ENCODE measurements at places on chromosomes 2 and 18.
A peak's percentile ranks its signal among the peaks of the same experiment; 100 is the strongest.

DNA sequence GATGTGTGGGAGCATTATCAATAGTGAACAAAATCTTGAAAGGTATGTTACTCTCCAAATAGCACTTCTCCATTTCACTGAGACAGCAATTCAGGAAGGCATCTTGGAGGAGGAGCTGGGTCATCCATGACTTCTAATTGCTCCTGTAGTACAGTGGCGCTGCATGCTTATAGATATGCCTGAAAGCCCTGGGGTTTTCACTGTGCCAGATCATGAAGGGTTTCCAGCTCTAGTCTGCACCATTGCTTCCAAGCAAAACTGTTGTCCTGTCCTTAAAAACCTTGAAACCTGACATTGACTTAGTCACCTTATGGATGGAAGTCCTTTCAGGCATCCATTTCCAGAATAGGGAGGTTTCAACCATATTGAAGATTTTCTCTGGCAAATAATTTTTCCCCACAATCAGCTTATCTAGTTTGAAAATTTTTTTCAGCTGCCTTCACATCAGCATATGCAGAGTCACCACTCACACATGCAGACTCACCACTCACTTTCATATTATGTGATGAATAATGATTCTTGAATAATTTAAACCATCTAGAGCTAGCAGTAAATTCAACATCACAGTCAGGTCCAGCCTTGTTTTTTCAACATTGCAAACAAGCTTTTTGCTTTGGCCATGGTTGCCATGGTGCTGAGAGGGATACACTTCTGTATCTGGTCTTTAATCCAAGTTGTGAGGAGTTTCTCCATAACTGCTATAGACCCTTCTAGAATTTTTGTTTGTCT lies 297.1 kb downstream of the CLIP4 start:
- DNase-seq: no peak

DNA sequence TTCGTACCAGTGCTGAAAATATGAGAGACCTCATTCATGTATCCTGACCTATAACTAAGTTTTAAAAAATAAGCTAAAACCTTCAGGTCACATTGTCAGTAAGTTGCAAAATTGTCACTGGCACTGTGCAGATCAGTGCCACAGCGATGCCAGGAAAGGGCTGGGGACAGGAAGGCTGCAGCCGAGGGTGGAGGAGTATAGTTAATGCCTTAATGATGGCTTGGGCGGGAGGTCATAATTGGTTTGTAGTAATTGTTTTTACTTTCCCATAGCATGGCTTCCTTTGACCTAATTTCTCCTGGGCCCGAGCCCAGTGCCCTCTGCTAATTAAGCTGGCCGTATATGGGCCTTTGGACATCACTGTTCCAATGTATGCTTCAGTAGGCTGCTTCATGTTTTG lies 47.2 kb upstream of the RAB12 start:
- DNase-seq: no peak

DNA sequence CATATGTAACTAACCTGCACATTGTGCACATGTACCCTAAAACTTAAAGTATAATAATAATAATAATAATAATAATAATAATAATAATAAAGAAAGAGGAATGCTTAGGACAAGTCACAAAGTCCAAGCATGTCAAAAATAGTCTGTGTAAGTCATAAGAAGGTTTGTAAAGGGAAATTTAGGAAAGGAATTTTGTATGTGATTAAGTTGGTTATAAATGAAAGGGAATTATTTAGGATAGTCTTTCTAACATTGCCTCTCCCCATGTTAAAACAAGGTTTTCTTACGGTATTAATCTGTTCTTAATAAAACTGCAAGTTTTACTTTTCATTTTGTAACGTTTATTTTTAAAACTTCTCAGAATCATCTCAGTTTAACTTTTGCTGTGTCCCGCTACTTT lies 62.8 kb downstream of the SESTD1 start:
- no peak for DNase-seq

- no peak for DNase-seq
Measured at GRCh38 chr2:154995361-154995760, 296.9 kb downstream of the KCNJ3 start.

GRCh38 chr18:45774065-45774521 lies 50.1 kb downstream of the SLC14A1 start:
- no peak for DNase-seq

GRCh38 chr18:23593720-23594119 lies 7.4 kb upstream of the NPC1 start:
- no peak for DNase-seq

DNA sequence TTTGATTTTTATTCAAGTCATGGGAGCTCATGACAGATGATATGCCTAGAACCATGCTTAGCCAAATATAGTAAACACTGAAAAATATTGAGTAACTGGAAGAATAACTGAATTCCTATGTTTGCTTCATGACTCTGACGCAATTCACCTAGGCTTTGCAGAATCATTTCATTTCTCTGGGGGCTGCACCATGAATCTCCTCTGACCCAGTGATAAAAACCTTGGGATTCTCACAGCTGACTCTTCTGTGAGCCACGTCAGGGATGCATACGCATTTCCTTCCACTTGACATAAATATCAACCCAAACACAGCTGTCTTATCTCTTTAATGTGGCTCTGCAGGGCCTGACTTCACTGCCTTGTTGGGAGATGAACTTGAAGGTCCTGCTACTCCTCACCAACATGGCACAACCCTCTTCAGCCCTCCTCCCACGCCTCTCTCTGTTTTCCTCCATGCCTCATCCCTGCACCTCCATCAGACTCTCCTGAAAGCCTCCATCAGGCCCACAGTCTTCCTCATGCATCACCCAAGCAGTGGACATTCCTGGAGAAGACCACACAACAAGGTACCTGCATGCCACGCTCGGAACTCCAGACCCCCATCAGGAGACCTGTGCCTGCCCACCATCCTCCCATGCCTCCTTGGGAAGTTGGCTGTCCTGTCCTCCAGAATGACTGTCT lies 29.8 kb downstream of the COL6A3 start:
- DNase-seq: no peak

- DNase-seq: no peak
Measured at GRCh38 chr2:108377815-108378630, at the start of gene SULT1C4. Gene SULT1C4, plus strand, starts transcription at chr2:108377954. Its CDS starts 384 bp downstream, at chr2:108378338.

GRCh38 chr18:27713738-27714095 lies 463.2 kb downstream of the CDH2 start:
- no peak for DNase-seq

GRCh38 chr2:239917125-239917956 lies 107.8 kb downstream of the NDUFA10 start:
- DNase-seq: no peak

DNA sequence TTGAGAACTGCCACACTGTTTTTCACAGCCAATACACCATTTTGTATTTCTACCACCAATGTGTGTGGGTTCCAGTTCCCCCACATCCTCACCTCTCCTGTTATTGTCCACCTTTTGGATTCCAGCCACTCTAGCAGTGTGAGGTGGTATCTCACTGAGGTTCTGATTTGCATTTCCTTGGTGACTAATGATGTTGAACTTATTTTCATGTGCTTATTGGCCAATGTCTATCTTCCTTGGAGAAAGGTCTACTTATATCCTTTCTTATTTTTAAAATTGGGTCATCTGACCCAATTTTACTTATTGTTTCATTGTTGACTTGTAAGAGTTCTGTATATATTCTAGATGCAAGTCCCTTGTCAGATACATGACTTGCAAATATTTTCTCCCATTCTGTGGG lies 9.1 kb upstream of the HPCAL1 start:
- no peak for DNase-seq

GRCh38 chr2:239206042-239206441 lies 194.8 kb downstream of the HDAC4 start:
- DNase-seq: no peak

DNA sequence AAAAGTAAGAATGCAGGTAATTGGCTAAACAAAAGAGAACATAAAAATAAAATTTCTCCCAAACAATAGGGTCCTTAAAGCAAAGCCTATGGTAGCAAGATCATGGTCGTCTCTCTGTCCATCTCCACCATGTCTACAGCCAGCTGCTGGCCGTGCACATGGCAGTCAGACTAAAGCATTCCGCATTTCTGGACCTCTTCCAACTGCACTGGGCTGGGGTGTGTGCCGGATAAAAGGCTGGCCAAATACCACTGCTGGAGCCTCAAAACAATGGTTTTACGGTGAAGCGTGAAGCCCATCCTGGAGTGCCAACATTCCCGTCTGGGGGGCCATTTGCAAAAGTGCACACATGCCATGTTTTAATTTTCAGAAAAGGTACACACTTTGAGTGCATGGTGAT lies 74.8 kb upstream of the PIEZO2 start:
- DNase-seq: no peak

GRCh38 chr18:2108591-2108990 lies 462.7 kb downstream of the METTL4 start:
- no peak for DNase-seq

DNA sequence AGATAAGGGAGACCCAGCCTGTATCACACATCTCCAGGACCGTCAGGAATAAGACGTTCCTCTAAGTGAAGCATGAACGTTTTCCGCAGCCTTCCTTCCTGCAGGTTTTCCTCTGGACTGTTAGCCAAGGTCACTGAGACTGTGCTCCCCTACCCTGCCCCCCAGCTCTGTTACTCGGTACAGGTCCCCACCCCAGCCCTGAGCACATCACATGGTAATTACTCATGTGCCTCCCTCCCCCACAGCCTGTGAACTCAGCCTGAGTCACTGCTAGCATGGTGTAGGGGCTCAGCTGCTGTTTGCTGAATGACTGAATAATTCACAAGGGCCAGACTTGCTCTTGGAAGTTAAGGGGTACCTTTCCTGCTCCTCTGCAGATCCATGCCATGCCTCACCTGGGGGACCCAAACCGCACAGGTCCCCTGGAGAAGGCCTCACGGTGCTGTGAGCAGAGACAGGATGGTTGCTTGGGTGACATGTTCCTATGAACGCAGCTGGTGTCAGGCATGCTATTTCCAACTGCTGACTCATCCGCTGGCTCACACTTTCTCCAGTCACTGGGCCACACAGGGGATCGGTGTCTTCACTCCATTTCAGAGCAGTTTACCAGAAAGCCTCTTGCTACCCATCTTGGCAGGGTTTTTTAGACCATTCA lies 88.2 kb downstream of the PLB1 start:
- DNase-seq: peak; percentile 15

- no peak for DNase-seq
Measured at GRCh38 chr2:85133751-85134254, 611 bp downstream of the TCF7L1 start.

- no peak for DNase-seq
Measured at GRCh38 chr18:26777351-26778053, 88.0 kb downstream of the AQP4 start.

DNA sequence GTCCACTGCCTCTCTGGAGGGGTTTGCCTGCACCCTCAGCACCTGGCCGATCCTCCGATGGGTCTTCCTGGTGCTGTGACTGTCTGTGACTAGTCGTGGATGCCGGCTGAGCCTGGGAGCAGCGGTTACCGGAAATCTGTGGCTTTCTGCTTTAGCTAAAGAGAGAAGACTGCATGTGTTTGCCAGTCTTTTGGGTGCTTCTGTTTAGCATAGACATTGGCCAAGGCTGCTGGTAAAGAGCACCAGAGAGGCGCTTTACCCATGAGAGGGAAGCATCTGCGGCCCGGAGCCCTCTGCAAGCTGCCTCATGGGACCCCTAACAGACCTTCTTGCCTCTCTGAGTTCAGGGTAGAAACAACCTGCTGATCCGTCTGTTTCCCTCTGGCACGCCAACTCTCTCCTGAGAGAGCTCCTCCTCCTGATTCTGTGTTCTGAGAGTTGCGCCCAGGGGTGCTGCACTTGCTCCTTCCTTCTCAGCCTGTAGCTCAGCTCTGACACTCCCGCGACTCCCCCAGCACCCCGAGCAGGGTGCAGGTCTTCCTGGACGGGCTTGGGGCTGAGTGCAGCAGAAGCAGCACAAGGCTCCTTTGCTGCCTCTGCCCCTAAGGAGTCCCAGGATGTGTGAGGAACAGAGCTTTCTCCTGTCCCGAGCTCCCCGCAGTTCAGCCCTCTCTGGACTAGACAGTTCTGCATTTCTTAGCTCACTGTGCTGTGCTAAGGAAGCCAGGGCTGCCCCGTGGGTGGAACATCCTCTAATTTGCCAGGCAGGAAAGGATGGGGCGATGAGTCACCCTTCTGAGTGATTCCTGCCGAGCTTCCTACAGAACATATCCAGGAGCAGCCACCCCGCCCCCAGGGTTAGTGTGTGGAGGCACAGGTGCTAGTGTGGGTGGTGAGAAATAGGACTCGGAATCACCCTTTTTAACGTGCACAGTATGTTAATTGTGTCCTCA lies 203.2 kb downstream of the SH3RF3 start:
- no peak for DNase-seq

- DNase-seq: no peak
Measured at GRCh38 chr18:7896805-7897518, 329.8 kb downstream of the PTPRM start.

DNA sequence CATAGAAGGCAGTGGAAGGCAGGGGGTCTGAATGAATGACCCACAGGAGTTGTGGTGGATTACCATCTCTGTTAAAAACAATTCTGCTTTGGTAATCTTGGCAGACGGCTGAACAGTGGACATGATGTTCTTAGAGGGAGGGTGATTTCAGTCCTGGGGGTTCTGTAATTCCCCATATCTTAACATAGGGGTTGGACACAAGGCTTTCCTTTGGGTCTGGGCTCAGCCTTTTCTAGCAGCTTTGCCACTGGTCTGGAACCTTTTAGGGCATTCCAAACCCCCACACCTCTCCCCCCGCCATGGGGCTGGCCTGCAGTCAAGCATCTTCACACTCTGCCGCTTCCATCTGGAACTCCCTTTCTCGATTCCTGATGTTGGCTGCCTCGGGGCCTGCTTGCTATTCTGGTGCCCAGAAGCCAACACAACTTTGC lies 50.3 kb downstream of the RPL37A start:
- no peak for DNase-seq

GRCh38 chr18:76896677-76897076 lies 74.3 kb downstream of the ZNF236 start:
- no peak for DNase-seq

GRCh38 chr18:37584952-37585695 lies 19.5 kb upstream of the CELF4 start:
- no peak for DNase-seq

GRCh38 chr2:19575641-19576040 lies 217.2 kb upstream of the OSR1 start:
- DNase-seq: no peak

- DNase-seq: no peak
Measured at GRCh38 chr2:45607701-45608100, 3.4 kb downstream of the SRBD1 start.

GRCh38 chr2:196242131-196242620 lies 70.8 kb upstream of the STK17B start:
- DNase-seq: no peak

- DNase-seq: no peak
Measured at GRCh38 chr2:230774348-230774951, 61.8 kb downstream of the CAB39 start.

DNA sequence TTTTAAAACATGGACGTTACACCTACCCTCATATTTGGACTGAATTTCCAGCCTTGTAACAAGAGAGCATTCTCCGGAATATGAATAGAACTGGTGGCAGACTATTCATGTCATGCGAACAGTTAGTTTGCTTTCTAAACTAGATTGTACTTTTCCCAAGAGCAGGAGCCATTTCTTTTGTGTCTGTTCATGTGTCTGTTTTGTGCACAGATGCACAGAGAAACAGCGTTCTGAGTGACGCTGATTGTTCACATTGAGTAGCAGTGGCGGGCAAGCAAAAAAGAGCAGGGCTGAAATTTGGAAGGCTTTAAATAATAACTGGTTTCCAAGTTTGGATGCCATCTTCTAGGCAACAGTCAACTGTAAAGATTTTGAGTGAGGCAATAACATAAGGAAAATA lies 200.3 kb downstream of the NRXN1 start:
- no peak for DNase-seq
